ENCODE measurements at places on chromosomes 11 and 22.

DNA sequence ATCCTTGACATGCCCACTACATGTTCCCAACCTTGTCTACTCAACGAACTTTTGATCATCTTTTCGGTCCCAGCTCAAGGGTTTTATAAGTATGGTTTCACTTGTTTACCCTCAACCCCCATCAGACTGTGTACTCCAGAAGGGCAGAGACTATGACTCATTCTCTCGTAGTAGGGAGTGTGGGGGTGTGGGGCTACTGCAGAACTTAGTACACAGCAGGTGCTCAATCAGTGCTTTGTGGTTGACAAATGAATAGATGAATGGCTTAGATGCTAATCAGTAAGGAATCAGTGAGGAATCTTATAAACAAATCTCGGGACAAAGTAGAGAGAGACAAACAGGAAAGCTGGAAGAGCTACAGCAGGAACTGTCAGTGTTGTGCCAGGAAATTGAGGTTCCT lies 151.7 kb upstream of the PLET1 start:
- DNase-seq = no peak

- DNase-seq = no peak
Measured at GRCh38 chr22:32623943-32624342, 149.3 kb downstream of the FBXO7 start.

DNA sequence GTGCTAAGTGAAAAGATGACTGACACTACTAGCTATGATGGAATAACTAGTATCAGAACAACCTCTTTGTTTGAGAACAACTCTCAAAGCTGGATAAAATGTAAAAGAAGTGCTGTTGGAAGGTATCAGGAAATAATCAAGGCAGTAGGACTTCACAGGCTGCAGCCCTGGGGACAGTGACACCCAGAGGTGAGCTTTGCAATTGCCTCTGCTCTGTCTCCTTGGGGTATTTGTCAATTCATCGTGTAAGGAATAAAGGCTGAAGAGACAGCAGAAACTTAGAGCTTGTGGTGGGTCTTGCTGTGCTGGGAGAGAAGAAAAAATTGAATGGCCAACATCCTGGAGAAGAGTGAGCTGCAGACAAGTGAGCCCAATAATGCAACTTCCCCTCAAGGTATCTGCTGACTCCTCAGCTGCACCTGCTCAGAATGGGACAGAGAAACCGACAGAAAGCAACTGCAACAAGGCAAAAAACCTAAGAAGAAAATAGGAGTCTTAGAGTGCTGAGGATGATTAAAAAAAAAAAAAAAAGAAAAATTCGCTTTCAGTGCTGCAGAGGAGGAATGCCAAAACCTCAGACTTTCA lies 141.1 kb downstream of the RCN1 start:
- DNase-seq = no peak

DNA sequence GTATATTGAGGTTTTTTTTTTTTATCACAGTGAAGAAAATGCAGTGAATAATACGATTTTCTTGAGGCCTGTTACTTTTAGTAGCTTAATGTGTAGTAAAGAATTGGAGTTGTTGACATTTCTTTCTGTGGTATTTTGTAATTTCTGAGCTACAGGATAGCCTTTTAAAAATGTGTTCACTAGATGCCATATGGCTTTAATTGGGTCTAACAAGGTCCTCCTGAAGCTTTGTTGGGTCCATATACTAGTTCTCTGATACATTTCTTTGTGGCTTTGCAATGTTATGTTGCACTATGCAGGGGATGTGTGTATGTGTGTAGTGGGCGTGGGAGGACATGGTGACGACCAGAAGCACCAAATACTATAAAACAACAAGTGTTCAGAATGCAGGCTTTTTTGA lies 25.1 kb downstream of the FBXO7 start:
- DNase-seq = no peak

DNA sequence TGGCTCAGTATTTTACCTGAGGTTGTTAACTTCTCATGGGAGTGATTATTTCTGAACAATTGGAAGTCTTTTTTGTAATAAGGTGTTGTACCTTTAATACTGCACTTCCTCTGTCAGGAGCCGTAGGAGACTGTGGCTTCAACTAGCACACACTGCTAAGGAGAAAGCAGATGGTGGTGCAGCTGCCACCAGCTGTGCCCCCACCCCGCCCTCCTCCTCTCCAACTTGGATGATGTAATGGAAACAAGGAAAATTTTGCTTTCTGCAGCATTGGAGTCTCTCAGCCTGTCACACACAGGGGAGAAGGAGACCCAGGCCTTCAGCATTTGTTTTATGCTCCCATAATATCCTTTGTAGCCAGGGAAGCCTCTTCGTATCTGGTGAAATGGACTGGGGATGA lies 91.2 kb downstream of the TEAD1 start:
- no peak for DNase-seq

DNA sequence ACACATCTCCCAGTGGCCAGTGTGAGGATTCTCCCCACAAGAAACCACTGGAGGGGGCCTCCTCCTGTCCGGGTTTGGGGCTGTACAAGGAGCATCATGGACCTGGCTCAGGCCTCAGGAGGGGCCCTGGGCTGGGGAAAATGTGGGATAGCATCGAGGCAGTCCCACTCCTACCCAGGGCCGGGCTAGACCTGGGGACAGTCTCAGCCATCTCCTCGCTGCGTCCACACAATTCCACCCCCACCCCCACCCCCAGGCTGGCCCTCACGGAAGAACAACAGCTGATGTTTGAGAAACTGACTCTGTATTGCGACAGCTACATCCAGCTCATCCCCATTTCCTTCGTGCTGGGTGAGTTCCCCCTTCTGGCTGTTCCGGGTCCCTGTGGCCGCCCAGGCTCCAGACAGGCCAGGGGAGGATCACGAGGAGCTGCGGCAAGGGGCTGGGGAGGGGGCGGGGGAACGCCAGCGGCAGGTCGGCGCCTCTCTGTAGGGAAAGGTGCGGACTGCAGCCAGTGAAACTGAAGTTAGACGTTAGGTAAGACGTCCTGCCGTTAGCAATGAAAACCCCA lies 4.8 kb downstream of the BEST1 start:
- DNase-seq = no peak

DNA sequence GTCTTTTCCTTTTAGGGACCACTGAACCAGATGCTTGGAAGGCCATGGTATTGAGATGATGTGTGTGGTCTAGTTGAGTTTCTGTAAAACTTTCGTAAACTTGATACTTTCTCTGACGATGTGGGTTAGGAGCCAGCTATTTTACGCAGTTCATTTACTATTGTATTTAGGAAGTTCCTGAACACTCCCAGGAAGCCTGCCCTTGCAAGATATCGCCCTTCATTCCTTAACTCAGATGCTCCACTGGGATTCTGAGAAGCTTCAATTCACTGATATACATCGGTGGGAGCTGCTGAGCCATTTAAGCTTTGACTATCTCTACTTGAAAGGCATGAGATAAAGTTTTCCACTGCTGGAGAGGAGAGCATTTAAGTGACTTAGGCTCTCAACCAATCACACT lies 121.3 kb downstream of the CSNK2A3 start:
- no peak for DNase-seq

- DNase-seq = no peak
Measured at GRCh38 chr11:8794677-8795103, 112.1 kb downstream of the RPL27A start.

DNA sequence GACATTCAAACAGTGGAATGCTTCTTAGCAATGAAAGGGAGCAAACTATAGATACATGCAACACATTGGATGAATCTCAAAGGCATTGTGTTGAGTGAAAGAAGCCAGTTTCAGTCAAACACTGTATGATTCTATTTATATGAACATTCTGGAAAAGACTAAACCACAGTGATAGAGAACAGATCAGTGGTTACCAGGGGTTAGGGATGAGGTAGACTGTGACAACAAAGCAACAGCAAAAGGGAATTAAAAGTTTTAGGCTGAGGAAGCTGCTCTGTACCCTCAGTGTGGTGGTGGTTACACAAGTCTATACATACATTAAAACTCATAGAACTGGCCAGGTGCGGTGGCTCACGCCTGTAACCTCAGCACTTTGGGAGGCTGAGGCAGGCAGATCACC lies 23.0 kb downstream of the FDX1 start:
- no peak for DNase-seq

GRCh38 chr11:92758241-92758780 lies 211.1 kb upstream of the MTNR1B start:
- DNase-seq = no peak

DNA sequence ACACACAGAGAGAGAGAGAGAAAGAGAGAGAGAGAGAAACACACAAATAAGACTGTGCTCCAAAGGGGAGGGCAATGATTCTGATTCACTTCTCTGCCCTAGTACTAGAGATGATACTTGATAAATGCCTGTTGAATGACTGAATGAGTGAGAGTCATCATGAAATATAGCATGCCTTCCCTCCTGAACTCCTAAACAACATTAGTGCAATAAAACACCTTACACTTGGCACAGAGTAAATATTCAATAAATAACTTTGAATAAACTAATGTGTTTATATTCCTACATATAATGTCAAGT lies 511.2 kb upstream of the RAG2 start:
- DNase-seq = no peak

DNA sequence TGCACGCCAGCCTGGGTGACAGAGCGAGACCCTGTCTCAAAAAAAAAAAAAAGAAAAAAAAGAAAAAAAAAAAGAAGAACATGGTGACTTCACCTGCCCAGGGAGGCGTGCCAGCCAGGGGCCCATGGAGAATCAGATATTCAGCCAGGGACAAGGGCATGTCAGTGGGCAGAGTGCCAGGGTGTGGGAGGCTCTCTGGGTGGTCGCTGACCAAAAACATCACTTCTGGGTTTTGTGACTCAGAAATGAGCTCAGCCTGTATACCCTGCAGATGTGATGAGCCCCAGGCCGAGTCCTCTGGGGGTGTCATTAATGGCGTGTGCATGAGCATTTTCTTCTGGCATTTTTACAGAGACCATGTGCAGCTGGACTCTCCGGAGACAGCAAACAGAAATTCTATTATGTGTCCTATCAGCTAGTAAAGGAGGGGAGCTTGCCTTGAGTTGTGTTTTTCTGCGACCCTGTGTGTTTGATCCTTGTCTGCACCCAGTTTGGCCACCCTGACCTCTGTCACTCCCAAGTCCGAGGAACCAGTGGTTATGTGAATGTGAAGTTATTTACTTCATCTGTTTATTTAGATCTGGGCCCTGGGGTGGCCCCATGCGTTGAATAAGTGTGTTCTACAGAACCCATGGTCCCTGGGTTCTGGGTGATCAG lies 53.6 kb downstream of the BCR start:
- DNase-seq = peak; percentile 34

GRCh38 chr22:44357966-44358465 lies 45.3 kb upstream of the SHISAL1 start:
- no peak for DNase-seq

DNA sequence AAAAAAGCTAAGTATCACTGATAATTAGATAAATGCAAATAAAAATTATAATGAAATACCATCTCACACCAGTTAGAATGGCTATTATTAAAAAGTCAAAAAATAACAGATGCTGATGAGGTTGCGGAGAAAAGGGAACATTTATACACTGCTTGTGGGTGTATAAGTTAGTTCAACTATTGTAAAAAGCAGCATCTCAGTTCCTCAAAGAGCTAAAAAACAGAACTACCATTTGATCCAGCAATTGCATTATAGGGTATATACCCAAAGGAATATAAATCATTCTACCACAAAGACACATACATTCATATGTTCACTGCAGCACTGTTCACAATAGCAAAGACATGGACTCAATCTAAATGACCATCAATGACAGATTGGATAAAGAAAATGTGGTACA lies 120.3 kb upstream of the ZBED5 start:
- DNase-seq = no peak

DNA sequence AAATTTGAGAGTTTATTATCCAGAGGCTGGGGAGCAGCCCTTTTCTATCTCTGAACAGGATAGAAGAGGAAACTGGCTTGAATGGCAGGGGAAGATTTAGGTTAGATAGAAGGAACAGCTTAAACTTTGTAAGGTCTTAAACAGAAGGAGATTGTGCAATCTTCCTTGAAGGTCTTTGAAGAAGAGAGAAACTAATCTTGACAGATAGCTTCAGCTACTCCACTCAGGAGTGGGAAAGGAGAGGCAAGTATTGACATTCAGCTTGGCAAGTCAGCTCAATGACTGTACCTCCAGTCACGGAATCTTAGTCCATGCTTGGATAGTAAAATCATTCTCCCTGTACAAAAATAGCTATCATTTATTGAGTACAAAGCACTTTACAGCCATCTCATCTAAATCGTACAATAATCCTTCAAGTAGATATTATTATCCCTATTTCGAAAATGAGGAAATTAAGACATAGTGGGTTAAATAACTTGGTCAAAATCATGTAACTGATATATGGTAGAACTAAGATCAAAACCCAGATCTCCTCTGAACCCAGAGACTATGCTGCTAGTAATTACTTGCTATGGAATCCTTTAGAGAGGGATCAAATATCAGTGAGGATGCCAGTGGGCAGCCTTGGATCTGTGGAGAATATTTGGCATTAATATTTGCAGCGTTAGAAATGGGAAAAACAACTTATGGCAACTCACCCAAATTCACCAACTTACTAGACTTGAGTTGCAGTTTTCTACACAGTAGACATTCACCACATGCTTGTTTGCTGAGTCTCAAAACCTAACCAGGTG lies 14.6 kb downstream of the C11orf97 start:
- no peak for DNase-seq

- DNase-seq = peak; percentile 28
Measured at GRCh38 chr11:111413849-111414248, 34.8 kb upstream of the POU2AF1 start.

DNA sequence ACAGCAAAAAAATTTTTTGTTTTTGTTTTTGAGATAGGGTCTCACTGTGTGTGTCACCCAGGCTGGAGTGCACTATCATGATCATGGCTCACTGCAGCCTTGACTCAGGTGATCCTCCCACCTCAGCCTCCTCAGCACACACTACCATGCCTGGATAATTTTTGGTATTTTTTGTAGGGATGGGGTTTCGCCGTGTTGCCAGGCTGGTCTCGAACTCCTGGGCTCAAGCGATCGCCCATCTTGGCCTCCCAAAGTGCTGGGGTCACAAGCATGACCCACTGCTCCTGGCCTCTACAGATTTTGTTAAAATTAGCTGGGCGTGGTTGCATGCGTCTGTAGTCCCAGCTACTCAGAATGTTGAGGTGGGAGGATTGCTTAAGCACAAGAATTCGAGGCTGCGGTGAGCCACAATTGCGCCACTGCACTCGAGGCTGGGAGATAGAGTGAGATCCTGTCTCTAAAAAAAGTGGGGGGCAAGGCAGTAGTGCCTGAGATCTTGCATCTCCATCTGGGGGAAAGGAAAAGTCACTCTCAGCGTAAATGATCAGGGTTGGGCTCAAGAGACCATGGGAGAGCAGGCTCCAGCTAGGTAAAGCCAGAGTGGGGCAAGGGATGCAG lies 10.6 kb upstream of the DGKZ start:
- DNase-seq = no peak

DNA sequence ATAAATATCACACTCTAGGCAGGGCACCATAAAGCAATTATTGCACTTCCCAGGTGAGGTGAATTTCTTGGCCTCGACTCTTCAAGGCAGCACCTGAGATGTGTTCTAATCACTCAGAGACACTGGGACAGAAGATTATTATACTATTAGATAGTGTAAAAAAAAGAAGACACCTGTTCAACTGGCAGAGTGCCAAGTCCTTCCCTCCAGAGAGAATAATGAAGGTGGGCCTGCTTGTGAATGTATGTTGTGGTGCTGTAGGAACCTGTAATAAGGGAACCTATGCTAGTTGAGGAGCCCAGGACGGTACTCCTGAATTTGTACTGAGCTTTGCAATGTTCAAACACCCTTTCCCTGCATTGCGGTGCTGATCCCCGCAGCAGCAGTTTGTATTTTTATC lies 107.5 kb downstream of the NXPE2 start:
- DNase-seq = no peak
